ENCODE measurements at places on chromosomes 11 and 22.

- DNase-seq, result no peak
Observed at GRCh38 chr22:18931905-18932652, 4.0 kb downstream of the PRODH start.

GRCh38 chr22:37010174-37010573, 9.1 kb downstream of the TST start:
- no peak for DNase-seq

- DNase-seq, result no peak
Observed at GRCh38 chr11:132405728-132406127, 1035.3 kb downstream of the NTM start.

GRCh38 chr22:42874010-42874409, 16.9 kb upstream of the ARFGAP3 start:
- DNase-seq, result no peak

DNA sequence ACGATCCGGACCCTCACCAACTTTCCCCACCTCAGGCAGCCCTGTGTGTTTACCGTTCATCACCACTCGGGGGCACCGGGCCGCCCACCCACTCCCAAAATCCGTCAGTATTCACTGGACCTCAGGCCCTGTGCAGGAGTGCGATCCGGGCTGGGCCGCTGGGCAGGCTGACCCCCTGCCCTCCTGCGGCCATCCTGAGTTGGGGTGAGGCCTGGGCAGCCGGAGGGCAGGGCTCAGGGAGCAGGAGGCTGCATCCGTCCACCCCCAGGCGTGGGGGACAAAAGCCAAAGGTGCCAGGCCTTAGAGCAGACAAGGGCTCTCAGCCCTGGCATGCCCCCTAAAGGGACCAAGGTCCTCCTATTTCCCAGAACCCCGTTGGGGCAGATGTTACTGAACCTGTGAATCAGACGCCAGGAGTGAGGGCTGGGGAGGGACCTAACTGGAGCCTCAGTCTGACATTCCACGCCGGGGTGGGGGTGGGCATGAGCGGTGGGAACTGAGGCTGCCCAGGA, 16.8 kb upstream of the TMEM191C start:
- DNase-seq, result no peak

GRCh38 chr11:131940126-131940525, 569.7 kb downstream of the NTM start:
- DNase-seq, result no peak

GRCh38 chr11:44008698-44009097, 39.1 kb upstream of the ACCSL start:
- DNase-seq, result no peak

GRCh38 chr11:131609337-131609736, 238.9 kb downstream of the NTM start:
- peak; percentile 58 for DNase-seq

DNA sequence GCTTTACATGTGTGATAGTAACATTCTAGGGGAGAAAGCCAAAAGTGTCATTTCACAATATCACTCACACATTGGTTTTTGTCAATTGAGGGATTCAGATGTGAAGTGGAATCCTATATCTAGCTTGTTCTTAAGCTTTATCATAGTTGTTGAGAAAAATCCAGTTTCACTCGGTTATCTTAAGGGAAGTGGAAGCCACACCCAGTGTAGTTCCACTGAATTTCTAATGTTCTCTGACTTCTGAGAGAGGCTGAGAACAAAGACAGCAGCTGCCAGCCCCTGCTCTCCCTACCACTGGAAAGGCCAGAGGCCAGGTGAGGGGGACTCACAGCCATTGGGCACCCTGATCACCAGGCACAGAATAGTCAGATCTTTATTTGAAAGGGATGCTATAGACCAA, 53.7 kb downstream of the THAP12 start:
- no peak for DNase-seq

GRCh38 chr11:106137061-106137460, 59.6 kb downstream of the AASDHPPT start:
- no peak for DNase-seq

GRCh38 chr11:44398266-44399030, 88.5 kb upstream of the ALX4 start:
- DNase-seq, result no peak

Measured in fibroblast of mammary gland (primary cell).